Immature natural killer cell (primary cell): ENCODE measurements at places on chromosomes 5 and 9. TPM values are rescaled to one million over a fixed set of nuclear protein-coding genes. Genes with fewer than 3 reads are reported as not detected.

TRPM3 gene
- not detected for polyA plus RNA-seq

CACNA1B gene
- polyA plus RNA-seq, result not detected

DNA sequence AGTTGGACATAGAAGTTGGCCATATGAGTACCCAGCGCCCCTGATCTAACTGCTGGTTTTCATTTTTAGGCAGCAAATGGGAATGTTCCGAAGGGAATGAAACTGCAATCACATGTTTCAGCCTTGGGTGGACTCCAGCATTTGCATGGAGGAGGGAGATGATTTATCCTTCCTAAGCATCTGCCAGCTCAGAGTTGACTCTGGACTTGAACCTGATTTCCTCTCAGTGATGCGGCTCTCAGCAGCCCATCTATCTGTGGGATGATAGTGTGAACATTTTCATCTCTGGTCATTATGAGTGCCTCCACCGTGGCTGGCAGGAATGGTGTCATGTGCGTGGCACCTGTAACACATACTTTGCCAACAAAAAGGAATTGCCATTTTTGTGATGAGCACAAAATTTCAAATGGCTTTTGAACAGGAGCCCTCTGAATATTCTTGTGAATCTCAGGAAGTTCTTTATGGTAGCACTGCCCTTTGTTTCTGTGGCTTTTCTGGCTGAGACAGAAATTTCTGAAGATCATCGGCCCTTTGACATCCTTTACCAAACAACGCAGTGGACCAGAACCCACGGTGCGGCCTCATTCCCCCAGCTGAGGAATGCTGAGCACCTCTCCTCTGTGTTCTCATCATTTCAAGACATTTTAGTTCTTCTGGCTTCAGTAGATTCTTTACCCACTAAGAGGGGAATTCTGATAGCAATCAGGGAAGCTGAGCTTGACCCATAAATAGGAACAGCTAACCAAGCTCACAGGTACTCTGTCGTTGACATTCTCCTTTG, 28.5 kb downstream of the FUBP3 start:
- peaks cover 4% of the 10 kb centered on the region for H3K4me1 ChIP-seq
- H3K27me3 ChIP-seq, result no peaks in the 10 kb centered on the region

- H3K4me1 ChIP-seq, result no peaks in the 10 kb centered on the region
- H3K4me3 ChIP-seq, result no peak overlapping the region
- H3K27ac ChIP-seq, result no peak overlapping the region
- H3K36me3 ChIP-seq, result no peaks in the 10 kb centered on the region
These were observed 109.4 kb downstream of the ANKRD55 start for GRCh38 chr5:56123531-56124243.

DNA sequence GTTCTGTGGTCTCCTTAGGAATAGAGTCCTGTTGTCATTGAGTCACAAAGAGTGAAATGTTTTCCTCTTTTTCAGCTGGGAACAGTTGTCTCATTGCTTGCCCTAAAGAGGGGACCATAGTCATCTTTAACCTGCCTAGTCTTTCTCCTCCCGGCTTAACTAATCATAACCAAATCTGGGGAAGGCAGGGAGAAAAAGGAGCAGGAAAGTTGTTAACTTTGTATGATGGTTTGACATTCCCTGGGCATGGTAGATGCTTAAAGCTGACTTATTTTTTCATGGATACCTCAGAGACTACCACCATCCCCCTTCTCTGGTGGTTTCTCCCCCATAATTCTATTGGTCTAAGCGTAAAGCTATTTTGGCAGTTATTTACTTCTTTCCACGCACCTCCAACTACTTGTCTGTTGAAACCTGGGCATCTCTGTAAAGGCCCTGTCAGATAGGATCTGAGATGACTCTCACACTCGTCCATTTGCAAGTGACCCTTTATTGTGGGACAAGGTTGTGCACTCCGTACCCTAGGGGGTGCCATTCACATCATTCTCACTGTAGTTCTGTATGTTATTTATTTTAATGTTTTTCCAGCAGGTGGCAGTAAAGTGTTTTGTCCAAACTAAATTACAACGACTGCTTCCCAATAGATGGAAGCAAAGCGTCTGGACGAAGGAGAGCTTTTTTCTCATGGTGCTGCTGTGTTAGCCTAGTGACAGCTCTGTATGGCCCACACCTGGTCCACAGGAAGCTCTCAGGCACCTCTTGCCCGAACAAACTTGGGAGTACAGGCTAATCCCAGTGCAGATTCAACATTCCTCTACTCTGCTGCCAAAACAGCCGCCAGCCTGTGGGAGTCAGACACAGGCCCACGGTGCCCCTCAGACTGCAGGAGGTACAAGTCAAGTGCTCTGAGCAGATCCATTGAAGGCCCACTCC, 3.0 kb upstream of the FAM13B start:
- H3K27ac ChIP-seq, result no peak overlapping the region
- no peaks in the 10 kb centered on the region for H3K36me3 ChIP-seq
- peaks cover 29% of the 10 kb centered on the region for H3K4me1 ChIP-seq

DND1 gene
- polyA plus RNA-seq, result not detected

DNA sequence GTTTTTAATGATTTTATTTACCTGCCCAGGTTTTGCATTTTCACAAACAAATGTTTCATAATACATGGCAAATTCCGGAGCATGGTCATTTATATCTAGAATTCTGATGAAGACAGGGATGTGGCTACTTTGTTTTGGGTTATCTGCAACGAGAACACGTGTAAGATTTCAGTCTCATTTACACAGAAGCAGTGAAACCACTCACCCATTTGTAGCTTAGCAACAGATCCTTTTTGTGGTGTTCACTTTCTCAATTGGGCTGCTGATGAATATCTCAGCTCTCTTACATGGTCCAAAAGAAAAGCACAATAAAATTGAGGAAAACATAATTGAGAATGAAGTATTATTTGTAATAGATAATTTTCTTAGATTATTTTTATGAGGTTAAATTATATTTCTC, 148.6 kb downstream of the CDH9 start:
- no peak overlapping the region for H3K27ac ChIP-seq

GRCh38 chr5:127985811-127986325, 97.7 kb upstream of the SLC12A2 start:
- H3K4me1 ChIP-seq, result no peaks in the 10 kb centered on the region
- H3K4me3 ChIP-seq, result no peak overlapping the region
- no peak for DNase-seq
- H3K27me3 ChIP-seq, result no peaks in the 10 kb centered on the region
- no peaks in the 10 kb centered on the region for H3K36me3 ChIP-seq
- H3K27ac ChIP-seq, result no peak overlapping the region

- no peak overlapping the region for H3K4me3 ChIP-seq
- no peak for DNase-seq
- H3K36me3 ChIP-seq, result no peaks in the 10 kb centered on the region
These were observed 326.9 kb downstream of the SLIT3 start for GRCh38 chr5:168974082-168974481.

PLCXD3 gene
- polyA plus RNA-seq, result not detected
